Activated CD4-positive, alpha-beta T cell treated with anti-CD3 and anti-CD28 coated beads for 36 hours (primary cell): ENCODE measurements at places on chromosomes 16 and 17. TPM values are rescaled to one million over a fixed set of nuclear protein-coding genes. Genes with fewer than 3 reads are reported as not detected.

Gene NATD1
- 1.7 TPM for total RNA-seq

DNA sequence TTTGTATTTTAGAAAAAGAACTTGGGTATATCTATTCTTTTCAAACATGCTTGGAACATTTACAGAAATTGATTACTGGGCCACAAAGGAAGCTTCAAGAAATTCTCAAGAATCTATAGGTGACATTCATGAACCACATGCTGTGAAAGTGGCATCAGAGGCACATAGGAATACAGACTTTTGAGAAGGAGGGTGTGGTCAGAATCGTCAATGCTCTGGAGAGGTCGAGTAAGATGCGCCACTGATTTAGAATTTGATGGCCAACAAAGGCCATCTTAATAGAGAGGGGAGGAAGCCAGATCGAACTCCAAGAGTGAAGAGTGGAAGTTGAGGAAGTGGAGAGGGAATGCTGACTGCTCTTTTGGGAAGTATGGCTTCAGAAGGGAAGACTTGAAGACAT lies 3.5 kb upstream of the NSMCE1 start:
- DNase-seq, result no peak

GRCh38 chr17:50542795-50543774 lies 3.9 kb upstream of the SPATA20 start:
- no peak for DNase-seq

DNA sequence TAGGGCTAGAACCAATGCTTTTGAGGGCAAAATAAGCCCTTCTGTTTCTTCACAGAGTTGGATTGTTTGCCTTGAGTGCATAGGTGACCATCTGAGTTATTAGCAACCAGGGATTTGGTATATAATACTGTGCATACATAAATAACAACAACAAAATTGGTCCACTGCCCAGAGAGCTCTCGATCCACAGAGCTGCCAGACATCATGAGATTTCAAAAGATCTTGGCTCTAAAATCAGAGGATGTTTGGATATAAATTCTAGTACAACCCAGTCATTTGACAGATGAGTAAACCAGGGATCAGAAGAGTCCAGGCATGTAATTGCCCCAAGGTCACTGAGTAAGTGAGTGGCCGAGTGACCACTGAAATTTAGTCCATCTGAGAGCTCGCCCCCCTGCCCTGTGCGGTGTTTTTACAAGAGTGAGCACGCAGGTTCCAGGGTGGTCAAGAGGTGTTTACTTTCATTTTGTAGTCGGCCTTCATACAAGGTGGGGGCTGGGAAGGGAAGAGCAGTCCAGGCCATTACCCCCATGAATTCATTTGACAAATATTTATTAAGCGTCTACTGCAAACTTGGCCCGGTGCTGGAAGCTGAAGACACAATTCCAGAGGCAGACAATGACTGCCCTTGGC lies 1.8 kb upstream of the MT2A start:
- no peak for DNase-seq
